ENCODE measurements at places on chromosomes 13 and 19. TPM values are rescaled to one million over a fixed set of nuclear protein-coding genes. Genes with fewer than 3 reads are reported as not detected.

MEGF8 gene
- total RNA-seq, result 10.0 TPM

DNA sequence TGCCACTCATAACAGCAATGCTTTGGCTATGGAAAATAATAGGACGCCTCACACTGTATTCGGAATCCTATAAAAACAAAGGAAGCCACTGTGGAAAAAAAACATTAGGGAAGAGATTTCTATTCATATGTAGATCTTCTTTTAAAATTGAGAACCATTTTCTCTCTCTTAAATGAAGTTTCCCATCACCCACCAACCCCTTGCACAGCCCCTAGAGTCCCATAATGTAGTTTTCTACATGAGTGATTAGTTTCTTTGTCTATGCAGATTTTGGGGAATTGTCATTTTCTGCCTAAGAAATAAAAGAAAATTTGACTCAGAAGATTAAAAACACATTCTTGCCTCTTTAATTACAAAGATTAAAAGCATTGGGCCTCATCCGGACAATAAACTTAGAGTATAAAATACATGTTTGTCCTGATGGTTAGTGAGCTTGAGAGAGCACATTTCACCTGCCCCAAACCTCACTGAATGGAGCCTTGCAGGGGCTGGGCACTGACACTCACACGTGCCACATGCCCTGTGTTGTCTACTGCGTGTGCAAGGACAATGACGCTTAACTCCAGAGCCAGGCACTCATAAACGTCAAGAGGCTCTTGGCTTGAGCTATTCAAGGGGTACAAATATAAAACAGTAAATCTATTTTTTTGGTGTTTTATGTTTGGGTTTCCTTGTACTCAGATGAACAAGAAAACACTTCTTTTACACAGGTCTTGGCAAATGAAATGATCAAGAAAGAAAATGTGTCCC lies 40.0 kb upstream of the KL start:
- no peaks in the 10 kb centered on the region for H3K36me3 ChIP-seq
- no peaks in the 10 kb centered on the region for H3K4me1 ChIP-seq
- no peak for DNase-seq
- H3K27ac ChIP-seq, result no peak overlapping the region

GRCh38 chr19:52398081-52398441 lies 412 bp downstream of the ZNF528 start:
- peak; percentile 16 for DNase-seq
- no peaks in the 10 kb centered on the region for H3K36me3 ChIP-seq
- no peaks in the 10 kb centered on the region for H3K4me1 ChIP-seq

GRCh38 chr19:5041168-5041912 lies 72.4 kb downstream of the KDM4B start:
- no peaks in the 10 kb centered on the region for H3K4me1 ChIP-seq
- peaks cover 36% of the 10 kb centered on the region for H3K36me3 ChIP-seq
- H3K27ac ChIP-seq, result no peak overlapping the region
- H3K27me3 ChIP-seq, result no peaks in the 10 kb centered on the region
- no peak overlapping the region for H3K4me3 ChIP-seq
- DNase-seq, result no peak

DNA sequence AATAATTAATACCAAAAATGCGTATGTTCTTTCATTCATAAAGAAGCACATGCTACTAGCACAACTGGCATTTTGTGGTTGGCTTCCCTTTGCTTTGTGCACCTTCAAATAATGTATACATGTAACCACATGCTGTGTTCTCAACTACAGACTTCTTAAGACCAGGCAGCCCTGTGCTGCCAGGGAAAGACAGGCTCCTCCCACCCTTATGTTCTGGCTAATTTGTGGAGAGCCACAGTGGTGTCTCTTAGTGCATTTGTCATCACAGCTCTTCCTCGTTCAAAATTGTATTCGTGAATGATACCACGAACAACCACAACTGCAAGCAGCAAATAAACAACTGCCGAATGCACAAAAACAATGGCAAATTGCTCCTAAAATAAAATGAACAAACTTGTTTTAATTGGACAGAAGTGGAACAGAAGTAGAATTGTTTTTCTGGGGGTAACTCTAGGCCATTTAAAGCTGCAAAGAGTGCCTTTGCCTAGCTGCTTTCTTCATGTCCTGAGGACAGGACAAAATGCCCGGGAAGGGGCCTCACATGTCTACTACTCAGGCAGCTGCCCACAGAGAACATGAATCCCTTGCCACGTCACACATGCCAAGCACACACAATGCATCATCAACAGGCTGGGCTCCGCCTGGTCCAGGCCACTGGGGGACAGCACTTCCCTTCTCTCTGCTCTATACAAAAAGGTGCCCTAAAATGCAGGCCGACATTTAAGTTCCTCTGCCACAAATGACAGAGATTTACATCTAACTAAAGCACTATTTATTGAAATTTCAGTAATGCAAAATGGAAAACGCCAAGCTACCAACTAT lies 21.7 kb downstream of the IRS2 start:
- no peak for DNase-seq
- H3K27ac ChIP-seq, result no peak overlapping the region
- H3K27me3 ChIP-seq, result no peaks in the 10 kb centered on the region
- no peak overlapping the region for H3K4me3 ChIP-seq

DNA sequence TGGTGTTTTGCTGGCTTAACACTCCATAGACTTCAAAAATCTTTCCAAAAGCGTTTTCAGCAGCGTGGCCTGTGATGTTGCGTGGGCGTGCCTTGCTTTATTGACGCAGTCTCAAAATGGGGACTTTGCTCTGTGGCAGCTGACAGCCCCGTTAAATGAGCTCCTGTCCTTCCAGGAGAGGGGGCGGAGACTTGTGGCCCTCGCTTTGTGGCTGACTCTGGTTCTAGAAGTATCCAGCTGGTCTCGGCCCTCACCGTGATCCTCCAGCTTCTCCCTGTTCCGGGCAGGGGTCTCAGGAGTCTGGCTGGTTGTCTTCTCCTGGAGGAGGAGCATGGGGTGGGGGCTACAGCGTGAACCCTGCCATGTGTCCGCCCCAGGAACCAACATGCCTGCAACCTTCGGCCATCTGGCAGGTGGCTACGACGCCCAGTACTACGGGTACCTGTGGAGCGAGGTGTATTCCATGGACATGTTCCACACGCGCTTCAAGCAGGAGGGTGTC lies 8.4 kb upstream of the ZNF554 start:
- no peak overlapping the region for H3K27ac ChIP-seq
- H3K27me3 ChIP-seq, result no peaks in the 10 kb centered on the region
- H3K4me1 ChIP-seq, result peaks cover 22% of the 10 kb centered on the region
- no peak for DNase-seq
- H3K4me3 ChIP-seq, result no peak overlapping the region

All from K562 (cell line).